ENCODE measurements at places on chromosomes 2 and 18.

- DNase-seq: no peak
These were observed 36.6 kb downstream of the POMC start for GRCh38 chr2:25131567-25132298.

GRCh38 chr2:12721566-12722446 lies 5.1 kb downstream of the TRIB2 start:
- no peak for DNase-seq

DNA sequence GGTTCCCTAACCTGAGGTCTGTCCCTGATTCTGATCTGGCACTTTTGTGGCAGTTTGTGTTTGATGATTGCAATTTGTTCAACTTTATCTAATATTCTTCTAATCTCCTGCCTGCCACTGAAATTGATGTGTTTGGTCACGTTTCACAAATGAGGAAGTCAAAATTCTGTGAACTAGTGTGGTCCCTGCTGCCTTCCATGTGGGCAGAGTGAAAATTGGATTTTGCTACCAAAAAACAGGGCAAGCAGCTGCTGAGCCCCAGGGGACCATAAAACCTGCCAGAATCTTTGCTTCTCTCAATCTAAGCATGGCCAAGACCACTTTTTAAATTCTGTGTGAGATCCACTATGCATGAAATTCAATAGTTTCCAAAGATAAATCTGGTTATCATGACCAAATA lies 195.5 kb upstream of the CYRIA start:
- no peak for DNase-seq

DNA sequence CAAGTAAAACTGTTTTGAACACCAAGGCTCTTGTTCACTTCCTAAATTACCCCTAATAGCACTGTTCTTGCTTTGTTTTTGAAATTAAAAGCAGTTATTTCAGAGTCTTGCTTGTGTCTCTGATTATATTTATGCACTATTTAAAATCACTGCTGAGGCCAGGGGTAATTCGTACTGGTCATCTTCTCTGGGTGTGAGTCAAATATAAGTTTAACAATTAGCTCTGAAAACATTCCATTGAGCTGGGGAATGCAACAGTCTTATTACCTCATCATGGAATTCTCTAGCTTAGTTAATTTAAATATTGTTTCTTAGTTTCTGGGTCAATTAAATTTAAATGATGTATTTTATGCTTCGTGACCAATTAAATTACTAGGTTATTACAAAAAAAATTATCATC lies 135.0 kb downstream of the MEIS1 start:
- DNase-seq: no peak

DNA sequence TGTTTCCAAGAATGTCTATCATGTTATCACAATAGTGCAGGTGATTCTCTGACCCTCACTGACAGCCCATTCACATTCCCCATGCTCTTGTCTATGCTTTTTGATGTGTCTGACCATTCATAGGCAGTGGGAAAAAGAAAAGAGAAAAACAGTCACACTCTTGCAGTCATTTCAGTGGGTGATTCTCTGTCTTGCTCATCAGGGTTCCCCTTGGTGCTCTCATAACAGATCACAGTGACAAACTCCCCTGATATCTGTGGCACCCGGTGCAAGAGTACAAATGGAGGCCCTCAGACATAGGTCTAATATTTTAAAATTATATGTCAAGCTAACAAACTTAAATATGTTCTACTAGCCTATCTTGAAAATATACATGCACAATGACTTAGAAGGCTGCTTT lies 72.7 kb upstream of the PPP1CB start:
- no peak for DNase-seq

Measured in stimulated activated CD4-positive, alpha-beta T cell treated with anti-CD3 and anti-CD28 coated beads, Interleukin-2, amount 100 ng/mL, for 4 hours (primary cell).